ENCODE measurements at places on chromosomes 7 and 10.

- no peak for DNase-seq
Observed at GRCh38 chr7:157553256-157553655, 216.5 kb downstream of the DNAJB6 start.

DNA sequence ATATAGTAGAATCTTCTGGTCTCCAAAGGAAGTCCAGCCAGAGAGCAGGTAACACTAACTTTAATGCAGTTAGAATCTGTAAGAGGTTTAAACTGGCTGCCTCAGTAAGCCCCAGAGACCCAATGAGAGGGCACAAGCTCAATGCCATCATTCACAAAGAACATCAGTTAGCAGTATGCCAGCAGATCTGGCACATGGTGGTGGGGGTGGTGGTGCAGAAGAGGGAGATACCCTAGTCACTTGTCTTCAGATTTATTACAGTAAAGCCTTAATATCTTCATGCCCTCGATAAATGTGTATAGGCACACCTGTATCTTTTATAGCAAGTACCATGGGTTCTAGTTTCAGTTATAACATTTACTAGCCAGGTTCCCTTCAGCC is 86.2 kb downstream of the SORBS1 start:
- DNase-seq = no peak

GRCh38 chr7:30994206-30995100 is 30.7 kb downstream of the GHRHR start:
- DNase-seq = no peak

GRCh38 chr7:2353936-2354185 is 766 bp upstream of the EIF3B start:
- DNase-seq = peak; percentile 67

- DNase-seq = no peak
Observed at GRCh38 chr7:138248609-138249008, 172.3 kb downstream of the AKR1D1 start.

GRCh38 chr7:117210908-117211307 is 112.0 kb downstream of the WNT2 start:
- DNase-seq = no peak

- no peak for DNase-seq
Observed at GRCh38 chr7:31055471-31055870, 3.4 kb downstream of the ADCYAP1R1 start.

- no peak for DNase-seq
Observed at GRCh38 chr10:96619796-96620773, 33.3 kb upstream of the TM9SF3 start.

- DNase-seq = no peak
Observed at GRCh38 chr7:87216701-87217508, 2.6 kb downstream of the TMEM243 start.

- no peak for DNase-seq
Observed at GRCh38 chr7:78395298-78396036, 596.9 kb downstream of the PHTF2 start.

DNA sequence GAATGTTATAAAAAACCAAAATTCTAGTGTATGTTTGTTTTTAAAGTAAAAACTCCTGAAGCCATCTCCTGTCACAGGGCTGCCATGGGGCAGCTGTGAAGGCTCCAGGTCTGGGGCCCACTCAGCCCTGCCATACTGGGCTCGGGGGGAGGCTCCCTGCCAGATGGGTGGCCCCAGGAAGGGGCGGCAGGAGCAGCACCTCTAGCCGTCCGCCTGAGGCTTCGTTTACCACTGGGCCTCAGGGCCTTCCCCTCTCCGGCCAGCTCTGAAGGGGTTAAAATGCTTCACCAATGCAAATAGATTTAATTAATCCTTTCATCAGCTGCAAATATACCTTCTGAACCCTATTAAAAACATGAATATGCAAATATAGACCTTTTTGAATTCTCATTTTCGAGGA is 139.0 kb downstream of the ELFN1 start:
- no peak for DNase-seq

- no peak for DNase-seq
Observed at GRCh38 chr10:95026461-95026860, 42.8 kb downstream of the CYP2C8 start.

- no peak for DNase-seq
Observed at GRCh38 chr7:140673774-140674155, 1.0 kb downstream of the ADCK2 start.

Data from activated CD8-positive, alpha-beta memory T cell treated with anti-CD3 and anti-CD28 coated beads for 1 hour (primary cell).